Stimulated activated CD8-positive, alpha-beta memory T cell treated with anti-CD3 and anti-CD28 coated beads, Interleukin-15, amount 100 ng/mL, for 4 hours (primary cell): ENCODE measurements at places on chromosomes 6 and 20.

DNA sequence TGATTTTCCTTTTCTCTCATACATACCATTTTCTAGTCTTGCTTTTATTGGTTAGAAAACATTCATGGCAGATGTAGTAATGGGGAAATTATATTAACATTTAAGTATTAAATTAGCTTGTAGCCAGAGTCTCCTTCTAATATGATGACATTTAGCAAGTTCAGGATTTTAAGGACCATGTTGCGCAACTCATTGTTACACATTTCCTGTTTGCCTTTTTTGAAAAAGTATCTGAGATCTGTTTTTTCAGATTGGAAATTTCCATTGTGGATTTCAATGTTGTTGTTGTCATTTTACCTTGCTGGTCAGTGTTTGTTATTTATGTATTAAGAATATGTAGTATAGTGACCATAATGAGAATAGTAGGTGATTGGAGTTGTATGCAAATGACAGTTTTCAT, 38.7 kb downstream of the CDKAL1 start:
- DNase-seq: no peak

GRCh38 chr6:95629551-95629950, 52.2 kb downstream of the MANEA start:
- no peak for DNase-seq

- DNase-seq: no peak
These were observed 763 bp downstream of the ZKSCAN8 start for GRCh38 chr6:28142446-28142845.

GRCh38 chr6:25277857-25278256, 1.3 kb upstream of the CARMIL1 start:
- DNase-seq: no peak

DNA sequence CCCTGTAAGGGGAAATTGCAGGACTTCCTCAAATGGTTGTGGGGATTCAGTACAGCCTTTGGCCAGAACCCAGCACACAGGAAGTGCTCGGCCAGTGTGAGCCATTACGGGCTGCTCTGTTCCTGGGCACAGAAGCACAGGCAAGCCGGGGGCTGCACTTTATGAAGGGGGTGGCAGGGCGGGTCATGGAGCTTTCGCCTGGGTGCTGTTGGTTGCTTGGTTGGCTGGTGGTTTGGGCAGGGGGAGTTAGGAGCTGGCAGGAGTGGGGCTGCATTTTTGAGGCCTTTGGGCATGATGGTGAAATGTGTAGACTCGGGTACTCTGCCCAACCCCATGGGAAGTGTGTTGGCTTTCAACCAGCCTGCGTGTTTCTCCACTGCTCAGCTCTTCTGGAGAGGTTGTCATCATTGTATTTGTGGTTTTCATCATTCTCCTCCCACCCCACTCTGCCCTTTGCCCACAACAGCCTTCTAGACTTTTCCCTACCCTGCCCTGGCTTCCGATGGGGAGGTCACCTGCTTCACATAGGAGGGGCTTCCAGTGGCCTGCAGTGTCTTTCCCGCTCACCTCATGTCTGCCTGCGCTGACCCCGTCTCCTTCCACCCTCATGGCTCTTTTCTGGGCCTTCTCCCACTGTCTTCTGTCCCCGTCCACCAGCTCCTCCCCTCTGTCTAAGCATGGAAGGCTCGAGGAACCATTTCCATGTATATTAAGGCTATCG, 16.1 kb upstream of the RBM38 start:
- DNase-seq: no peak

DNA sequence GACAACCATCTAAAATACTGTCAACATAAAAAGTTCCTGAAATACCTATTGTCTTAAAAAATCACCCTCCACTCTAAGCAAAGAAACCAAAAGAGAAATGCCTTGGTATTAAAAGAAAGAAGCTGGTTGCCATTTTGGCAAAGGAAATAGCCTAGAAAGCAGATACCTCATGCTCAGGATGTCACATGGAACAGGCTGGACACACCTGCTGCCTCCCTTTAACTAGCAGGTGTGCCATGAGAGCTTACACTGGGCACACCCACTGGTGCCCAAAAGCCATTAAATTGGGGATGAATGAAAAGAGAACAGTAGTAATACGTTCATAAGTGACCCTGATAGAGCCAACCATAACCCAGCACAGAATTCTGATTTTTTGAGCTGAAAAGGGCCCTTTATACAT, 1.5 kb downstream of the SLC23A2 start:
- no peak for DNase-seq

GRCh38 chr20:43751167-43752050, 24.6 kb upstream of the GTSF1L start:
- DNase-seq: no peak

GRCh38 chr6:33317419-33317668, 200 bp downstream of the ZBTB22 start:
- no peak for DNase-seq

- no peak for DNase-seq
These were observed 1142.8 kb upstream of the EYS start for GRCh38 chr6:66849843-66850242.

GRCh38 chr6:106316375-106316766, 9.2 kb downstream of the ATG5 start:
- DNase-seq: no peak

- no peak for DNase-seq
These were observed 26.3 kb upstream of the APMAP start for GRCh38 chr20:25018841-25019240.

GRCh38 chr6:7865781-7866180, 44.8 kb downstream of the TXNDC5 start:
- DNase-seq: no peak

- no peak for DNase-seq
These were observed 155.4 kb downstream of the SMOC2 start for GRCh38 chr6:168596344-168596743.

DNA sequence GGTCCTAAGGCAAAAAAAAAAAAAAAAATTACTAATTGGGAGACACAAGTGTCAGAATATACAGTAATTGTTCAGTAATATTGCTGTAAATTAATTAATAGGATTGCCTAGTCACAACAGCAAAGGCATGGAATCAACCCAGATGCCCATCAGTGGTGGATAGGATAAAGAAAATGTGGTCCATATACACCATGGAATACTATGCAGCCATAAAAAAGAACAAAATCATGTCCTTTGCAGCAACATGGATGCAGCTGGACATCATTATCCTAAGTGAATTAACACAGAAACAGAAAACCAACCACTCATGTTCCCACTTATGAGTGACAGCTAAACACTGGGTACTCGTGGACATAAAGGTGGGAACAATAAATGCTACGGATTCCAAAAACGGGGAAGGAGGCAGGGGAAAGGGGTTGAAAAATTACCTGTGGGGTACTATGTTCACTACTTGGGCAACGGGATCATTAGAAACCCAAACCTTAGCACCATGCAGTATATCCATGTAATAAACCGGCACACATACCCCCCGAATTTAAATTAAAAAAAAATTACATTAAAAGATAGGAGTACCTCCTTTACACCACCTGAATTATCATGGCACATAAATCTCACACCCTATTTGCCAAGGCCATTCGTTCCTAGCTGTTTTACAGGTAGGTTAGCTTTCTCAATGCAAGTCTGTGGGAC, 689 bp upstream of the PFDN4 start:
- DNase-seq: no peak

DNA sequence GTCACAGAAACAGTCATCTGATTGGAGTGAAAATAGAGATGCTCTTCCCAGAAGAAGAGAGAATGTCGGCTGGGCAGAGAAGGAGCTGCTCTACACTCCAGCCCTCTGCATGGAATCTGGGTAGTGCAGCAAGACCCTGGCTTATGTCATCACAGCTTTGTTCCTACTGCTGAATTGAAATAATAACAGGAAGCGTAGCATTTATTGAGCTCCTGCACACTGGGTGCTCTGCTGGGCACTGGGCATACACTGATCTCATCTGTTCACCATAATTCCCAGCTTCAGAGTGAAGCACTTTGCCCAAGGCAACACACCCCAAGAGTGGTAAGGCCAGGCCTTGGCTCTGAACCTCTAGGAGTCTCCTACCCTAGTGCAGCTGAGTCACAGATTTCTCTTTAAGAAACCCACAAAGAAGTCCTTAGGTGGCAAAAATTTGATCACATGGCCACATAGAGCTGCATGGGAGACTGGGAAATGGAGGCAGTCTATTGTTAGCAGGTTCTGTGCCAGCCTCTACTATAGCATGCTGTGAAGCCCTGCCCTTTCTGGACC, 3.9 kb upstream of the SDCBP2 start:
- no peak for DNase-seq

GRCh38 chr20:34949120-34949519, 6.5 kb downstream of the GSS start:
- DNase-seq: no peak

- DNase-seq: no peak
These were observed 73.2 kb upstream of the DUSP22 start for GRCh38 chr6:219019-219570.

DNA sequence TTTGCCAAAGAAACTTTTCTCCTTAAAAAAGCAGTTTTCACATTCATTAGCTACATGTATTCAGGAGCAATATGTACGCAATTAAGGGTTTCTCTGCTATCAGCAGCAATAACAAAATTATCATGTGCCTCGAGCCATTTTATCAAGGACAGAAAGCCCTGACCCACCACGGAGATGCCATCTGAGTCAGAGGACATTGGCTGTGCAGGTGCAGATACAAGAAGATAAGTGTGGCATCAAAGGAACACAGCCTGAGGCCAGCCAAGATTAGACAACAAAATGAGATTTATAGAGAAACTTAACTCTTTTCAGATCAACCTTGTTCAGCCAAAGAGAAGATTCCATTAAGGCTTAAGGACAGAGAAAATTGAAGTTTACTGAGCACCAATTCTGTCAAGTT, 115.2 kb upstream of the LGSN start:
- no peak for DNase-seq

- DNase-seq: no peak
These were observed 16.8 kb downstream of the BCL2L1 start for GRCh38 chr20:31705598-31706597.

GRCh38 chr6:135936606-135937005, 85.1 kb downstream of the PDE7B start:
- no peak for DNase-seq

- no peak for DNase-seq
These were observed 4.7 kb downstream of the SLC2A10 start for GRCh38 chr20:46713957-46714834.

DNA sequence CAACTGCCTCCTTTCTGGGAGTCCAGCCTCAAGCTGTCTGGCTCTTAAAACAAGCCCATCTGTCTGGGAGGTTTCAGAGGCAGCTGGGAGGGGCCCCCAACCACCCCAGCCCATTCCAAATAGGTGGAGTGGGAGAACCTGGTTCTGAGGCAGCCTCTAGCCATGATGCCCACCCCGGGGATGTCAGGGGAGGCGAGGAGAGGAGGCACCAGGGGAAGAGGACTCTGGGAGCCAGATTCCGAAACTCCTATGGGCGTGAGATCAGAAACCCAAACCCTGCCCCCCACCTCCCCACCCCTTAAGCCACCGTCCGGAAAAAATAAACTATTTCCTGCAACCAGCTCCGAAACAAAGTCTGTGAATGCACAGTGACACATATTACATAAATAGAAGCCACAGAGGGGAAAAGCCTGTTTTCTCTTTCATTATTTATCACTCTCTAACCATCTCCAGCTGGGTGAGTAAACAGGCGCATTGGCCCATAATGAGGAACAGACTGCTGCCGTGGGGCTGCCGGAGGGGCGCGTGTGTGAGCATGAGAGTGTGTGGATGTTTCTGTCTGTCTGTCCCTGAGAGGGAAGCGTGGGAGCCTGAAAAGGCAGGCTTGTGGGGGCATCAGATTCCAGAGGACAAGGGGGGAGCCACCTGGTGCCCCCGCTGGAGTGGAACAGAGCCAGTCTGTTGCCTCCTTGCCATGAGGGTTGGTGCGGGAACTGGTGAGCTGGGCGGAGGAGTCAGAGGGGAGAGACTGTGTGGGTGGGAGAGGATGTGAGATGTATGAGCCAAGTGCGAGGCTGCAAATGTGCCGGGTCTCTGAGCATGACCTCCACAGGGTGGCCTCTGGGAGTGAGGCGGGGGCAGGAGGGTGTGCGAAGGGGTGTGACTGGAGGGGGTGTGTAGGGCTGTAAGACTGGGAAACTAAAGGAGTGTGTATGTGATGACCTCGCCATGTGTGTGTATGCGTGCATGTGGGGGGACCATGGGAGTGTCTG, 14.3 kb upstream of the FOXP4 start:
- DNase-seq: peak; percentile 63

DNA sequence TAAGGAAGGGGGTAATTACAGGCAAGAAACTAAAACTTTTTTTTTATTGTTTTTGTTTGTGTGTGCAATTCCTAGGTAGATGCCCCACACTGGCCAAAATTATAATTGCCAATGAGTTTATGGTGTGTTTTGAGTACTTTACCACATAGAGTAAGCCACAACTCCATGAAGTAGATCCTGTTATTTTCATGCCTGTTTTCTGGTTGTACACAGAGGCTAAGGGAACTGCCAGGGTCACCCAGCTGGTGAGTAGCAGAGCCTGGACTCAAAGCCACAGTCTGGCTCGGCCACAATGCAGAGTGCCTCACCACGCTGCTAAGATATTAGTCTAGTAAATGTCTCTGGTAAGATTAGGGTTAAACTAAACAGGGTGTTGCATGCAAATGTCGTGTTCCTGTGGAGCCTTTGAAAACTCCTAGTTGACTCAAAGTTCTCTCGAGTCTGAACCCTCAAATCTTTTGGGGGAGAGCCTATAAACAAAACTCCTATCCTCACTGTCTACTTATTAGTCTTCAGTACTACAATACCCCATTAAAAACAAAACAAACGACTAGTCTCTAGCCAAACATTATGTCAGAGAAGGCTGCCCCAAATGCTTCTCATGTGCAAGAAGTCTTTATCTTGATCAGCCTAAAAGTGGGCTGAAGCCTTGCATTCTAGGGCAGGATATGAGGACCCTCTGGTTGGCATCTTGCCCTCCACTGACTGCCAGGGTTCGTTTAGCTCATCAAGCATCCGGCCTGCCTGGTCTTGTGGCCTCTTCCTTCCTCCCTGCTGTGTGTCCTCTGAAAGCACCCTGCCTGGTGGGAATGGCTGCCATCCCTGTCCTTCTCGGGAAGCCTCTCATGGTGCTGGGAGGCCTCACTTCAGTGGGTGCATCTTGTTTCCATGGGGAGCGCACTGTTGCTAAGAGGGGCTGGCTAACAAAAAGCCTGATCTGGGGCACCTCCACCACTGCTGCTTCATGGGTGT, 4.2 kb downstream of the DUSP22 start:
- DNase-seq: no peak

DNA sequence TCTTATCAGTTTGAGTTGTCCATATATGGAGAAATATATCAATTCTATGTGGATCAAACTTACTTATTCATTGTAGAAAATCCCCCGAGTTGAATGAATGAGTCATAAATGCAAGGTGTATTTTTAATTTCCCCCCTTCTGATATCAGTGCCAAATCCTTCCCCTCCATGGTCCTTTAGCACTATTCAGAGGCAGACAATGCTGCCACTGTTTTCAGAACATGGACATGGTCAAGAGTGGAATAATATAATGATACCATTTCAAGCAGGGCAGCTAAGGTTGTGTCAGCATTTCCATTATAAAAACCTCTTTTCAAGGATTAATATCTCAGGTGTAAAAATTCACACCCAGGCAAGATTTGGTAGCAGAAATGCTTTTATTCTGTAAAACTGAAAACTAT, 244.0 kb downstream of the FOXC1 start:
- no peak for DNase-seq
